ENCODE measurements at places on chromosomes 3 and 15.

GRCh38 chr3:116443191-116443661 is 2.1 kb downstream of the LSAMP start:
- DNase-seq: no peak

DNA sequence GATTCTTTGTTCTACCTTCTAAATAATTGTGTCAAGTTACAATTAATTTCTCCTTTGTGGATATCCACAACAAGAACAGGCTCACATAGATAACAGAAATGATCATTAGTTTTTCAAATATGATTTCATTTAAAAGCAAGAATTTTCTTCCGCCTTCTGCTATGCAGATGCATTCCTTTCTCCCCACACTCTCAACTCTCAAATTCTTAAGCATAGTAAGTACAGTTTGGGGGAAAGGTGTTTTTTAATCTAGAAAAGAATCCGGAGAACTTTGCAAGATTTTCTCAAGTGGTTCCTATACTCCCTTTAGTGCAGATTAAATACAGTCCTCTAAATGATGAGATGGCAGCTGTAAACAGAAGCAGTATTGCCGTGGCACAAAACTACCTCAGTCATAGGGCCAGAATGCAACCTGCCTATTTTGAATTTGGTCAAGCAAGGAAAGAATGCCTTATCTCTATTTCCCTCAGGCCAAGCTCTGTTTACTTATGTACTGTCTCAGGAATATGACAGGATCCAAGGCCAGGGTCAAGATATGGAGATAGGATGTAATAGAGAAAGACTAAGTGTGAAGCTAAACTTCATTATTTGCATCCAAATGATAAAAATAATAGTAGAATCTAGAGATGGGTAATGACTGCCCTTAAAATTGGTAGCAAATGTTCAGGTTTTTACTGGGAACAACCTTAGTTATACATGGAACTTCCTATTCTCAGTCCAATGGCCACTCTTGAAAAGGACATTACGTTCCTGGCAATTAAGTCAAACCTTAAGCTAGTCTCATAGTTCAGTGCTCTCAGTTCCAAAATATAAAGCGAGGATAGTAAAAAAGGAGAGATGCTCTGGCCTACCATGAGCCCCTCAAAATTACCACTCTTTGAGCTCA is 77.3 kb upstream of the PHLDB2 start:
- no peak for DNase-seq

- DNase-seq: no peak
Observed at GRCh38 chr15:69557020-69557706, 104.5 kb downstream of the RPLP1 start.

GRCh38 chr15:80028937-80029336 is 30.5 kb upstream of the ZFAND6 start:
- DNase-seq: no peak

DNA sequence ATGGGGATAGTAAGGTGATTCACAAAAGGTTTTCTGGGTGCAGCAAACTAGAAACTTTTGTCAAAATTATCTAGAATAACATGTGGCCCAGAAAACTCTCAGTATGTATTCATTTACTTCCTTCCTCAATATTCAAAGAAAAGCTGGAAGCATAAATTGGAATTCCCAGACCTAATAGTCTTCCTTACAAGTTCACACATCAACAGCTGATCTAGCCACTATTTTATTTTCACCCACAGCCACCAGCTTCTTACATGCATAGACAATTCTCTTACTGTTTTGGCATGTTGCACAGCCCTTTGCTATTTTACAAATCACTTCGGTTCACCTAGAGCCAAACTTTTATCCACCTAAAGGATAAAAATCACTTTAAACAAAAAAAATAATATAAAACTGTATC is 647.8 kb upstream of the CCDC54 start:
- DNase-seq: no peak

DNA sequence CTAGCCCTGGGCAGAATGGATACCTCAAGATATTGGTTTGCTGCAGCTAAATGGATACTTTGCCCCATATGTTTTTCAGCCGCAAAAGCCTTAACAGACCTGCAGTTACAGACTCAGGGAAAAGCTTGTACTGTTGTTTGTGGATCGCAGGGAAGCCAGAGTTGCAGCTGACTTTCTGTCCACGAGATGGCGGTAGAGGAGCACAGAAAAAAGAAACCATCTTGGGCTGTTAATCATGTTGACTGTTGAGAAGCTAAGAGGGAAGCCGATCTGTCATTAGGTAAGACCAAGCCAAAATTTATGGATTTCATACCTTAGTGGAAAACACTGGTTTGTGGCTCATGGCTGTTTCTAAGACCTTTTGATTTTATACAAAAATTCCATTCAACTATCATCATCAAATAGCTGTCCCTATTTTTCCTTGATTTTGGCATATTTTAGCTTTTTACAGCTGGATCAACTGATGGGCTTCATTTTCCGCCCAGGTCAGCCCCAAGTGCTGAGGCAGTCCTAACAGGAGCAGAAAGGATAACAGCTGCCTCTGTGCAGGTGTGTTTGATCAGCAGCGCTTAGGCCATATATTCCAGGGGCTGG is 205.7 kb upstream of the ZPLD1 start:
- DNase-seq: peak; percentile 36

DNA sequence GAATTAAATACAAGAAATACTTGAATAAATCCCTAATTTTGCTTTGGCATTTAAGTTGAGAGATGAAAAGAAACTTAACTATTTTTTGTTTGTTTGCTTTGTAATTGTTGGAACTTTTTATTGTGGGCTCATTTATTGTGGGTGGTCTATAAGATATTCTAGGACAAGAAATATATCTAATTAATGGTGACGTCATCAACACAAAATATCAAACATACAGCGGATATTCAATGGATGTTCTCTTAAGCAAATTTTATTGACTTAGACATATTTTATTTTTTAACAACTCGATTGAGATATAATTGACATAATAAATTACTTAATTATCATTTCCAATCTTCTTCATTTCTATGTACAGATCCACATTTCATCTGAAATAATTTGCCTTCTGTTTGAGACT is 30.0 kb downstream of the SYNPR start:
- DNase-seq: no peak

- DNase-seq: peak; percentile 44
Observed at GRCh38 chr15:70815604-70816003, 38.4 kb downstream of the LARP6 start.

GRCh38 chr3:50472958-50473357 is 30.5 kb downstream of the CACNA2D2 start:
- DNase-seq: no peak

DNA sequence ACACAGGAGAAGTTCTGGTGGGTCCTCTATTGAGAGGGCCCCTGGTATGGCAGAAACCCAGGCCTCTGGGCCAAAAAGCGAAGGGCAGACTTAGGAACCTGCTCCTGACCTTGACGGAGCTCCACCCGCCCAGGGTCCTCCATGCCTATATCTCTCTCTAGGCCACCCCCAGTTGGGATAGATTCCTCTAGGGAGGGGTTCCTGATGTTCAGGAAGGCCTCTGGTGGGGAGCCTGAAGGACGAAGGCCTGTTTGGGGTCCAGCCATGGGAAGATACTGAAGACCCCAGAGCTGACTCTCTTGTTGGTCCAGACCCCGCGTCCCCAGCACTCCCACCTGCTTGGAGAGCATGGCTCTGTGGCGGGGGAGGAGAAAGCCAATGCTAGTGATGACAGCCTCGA is 104.2 kb downstream of the CORO2B start:
- no peak for DNase-seq

- DNase-seq: no peak
Observed at GRCh38 chr3:197149-197827, 725 bp downstream of the CHL1 start.

GRCh38 chr15:90981681-90982080 is 12.7 kb downstream of the PRC1 start:
- no peak for DNase-seq

DNA sequence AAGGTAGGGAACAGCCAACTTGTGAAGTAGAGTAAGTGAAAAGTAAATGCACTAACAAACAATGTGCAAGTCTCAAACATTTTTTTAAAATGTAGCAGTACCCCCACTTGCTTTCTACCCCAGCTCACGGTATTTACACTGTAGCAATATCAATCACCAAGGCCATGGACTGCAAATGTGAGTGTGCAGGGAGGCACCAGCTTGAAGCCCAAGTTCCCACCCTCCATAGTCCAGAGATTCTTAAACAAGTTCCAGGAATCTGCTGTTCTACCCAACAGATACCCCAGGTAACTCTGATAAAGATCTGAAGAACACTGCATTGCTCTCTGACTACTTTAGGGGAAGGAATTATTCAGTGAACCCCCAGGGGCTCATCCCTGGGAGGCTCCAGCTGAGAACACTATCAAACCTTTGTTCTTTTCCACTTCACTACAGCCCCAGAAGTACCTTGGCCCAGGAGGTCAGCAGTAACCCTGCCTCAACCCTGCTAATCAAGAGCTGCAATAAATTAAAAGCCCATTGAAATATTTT is 86.1 kb downstream of the FOXP1 start:
- DNase-seq: no peak

- DNase-seq: no peak
Observed at GRCh38 chr15:74994236-74994635, 1.1 kb upstream of the SCAMP5 start.

DNA sequence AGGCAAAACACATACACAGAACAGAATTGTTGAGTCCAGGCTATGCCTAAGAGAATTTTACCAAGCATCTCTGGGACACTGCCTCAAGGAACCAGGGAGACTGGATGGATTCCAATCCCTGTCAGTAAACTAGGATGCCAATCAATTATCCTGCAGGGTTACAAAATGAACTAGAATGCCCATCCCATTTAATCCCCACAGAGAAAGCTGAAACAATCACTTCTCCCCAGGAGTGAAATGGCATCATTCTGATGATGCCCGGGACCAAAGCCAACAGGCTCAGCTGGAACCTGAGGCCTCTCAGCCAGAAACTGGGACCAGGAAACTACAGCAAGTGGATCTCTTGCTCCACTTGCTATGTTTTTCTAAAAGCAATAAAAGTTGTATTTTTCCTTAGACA is 130.0 kb upstream of the TJP1 start:
- DNase-seq: peak; percentile 69

DNA sequence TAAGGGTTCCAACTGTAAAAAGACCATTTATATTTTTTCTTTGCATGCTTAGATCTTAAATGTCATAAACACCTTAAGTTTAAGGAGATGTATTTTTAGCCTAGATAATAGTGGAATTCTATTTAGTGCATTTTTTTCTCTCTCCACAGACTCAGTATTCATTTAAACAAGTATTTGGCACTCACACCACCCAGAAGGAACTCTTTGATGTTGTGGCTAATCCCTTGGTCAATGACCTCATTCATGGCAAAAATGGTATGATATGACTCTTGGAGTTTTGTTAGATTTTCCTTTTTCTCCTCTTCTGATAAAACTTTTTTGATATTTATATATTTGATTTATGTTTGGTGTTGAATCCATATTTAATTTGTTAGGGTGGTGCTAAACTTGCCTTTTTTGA is 7.3 kb downstream of the KIF23 start:
- DNase-seq: no peak

DNA sequence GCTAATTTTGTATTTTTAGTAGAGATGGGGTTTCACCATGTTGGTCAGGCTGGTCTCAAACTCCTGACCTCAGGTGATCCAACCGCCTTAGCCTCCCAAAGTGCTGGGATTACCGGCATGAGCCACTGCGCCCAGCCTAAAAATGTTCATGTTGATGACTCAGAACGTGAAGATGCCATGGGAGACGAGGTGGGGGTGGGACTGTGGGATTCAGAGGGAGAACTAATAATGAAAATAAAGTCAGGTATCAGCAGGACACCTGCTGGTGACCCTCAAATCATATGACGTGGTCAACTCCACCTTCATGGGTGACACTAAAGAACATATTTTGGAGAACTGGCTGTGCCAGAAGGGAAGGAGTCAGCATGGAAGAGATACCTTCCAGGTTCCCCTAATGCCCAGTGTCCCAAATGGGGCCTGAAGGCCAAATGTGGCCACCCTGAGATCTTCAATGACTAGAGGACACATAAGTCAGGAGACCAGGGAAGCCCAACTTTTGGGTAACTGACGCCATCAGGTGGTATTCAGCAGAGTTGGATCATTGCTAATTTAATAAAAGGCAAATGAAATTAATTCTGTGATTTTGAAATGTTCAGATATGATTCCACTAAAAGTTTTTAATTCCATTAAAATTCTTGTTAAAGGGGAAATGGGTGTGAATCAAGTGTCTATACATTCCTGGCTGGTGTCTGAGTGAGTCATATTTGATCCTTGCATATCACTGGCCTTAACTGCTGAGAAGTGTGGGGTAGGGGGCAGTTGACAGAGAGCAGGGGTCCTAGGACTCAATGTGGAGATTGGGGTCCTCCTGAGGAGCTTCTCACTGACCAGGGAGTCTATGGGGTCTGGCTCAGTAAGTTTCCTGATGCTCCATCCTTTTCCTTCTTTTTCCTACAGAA is 88.6 kb upstream of the GSK3B start:
- DNase-seq: no peak

GRCh38 chr3:58120075-58120812 is 90.5 kb downstream of the DNASE1L3 start:
- no peak for DNase-seq

DNA sequence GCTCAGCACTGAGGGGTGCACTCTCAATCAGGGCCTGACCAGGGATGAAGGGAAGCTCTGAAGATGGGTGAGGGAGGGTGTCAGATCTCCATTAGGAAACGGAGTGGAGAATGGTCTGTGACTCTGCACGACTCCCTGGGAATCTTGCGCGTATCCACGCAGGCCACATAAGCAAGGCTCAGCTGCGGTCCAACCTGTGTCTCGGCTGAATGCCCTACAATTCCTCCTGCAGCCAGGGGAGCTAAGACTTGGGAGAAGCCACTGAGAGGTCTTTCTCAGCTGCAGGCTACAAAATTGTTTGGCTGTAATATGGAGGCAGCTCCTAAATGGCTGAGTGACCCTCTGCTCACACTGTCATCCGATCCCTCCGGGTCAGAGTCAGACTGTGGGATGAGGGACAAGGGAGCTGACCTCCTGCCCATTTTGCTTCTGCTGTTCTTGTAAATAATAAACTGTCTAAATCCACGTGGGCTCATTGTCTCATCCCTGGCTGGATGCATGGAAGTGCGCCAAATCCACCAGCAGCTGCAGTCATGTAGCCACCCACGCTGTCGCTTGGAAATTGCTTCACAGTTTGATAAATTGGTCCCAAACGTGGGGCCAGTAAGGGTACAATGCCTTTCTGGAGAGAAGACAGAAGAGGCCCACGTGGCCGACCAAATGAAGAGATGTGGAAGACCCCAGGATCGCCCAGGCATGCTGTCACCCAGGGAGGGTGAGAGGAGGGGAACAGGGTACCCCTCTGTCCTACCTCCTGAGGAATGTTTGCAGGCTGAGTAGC is 30.5 kb downstream of the ALS2CL start:
- DNase-seq: no peak

GRCh38 chr15:94263341-94264273 is 32.2 kb downstream of the MCTP2 start:
- DNase-seq: no peak

All from NCI-H1092 (cell line).